Uterus (tissue), 4 donors: ENCODE measurements at places on chromosomes 13 and 19.

DNA sequence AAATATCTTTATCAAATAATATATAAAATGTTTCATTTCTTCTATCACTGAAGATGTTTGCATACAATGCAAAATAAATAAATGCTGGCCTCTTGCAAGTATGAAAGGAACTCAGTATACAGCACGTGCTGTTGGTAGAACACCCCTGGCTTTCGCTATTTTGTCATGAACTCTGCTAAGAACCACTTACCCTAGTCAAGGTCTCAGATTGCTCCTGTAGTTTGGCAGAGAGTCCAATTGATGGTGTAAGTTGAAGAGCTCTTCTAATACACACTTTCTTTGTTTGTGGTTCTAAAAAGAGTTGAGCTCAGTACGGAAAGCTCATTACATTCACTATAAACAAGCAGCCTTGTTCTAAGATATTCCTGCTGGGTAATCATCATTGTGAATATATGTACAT lies 1258.9 kb downstream of the EFNB2 start:
- no peaks in the 10 kb centered on the region for H3K4me1 ChIP-seq
- no peak for DNase-seq
- H3K27ac ChIP-seq = no peak overlapping the region
- no peak overlapping the region for H3K4me3 ChIP-seq
- H3K36me3 ChIP-seq = no peaks in the 10 kb centered on the region

GRCh38 chr13:27631156-27631555 lies 9.5 kb downstream of the POLR1D start:
- DNase-seq = no peak
- no peaks in the 10 kb centered on the region for H3K27me3 ChIP-seq
- no peaks in the 10 kb centered on the region for H3K4me1 ChIP-seq
- no peak overlapping the region for H3K27ac ChIP-seq

GRCh38 chr19:36939153-36939552 lies 23.0 kb downstream of the ZNF568 start:
- H3K4me3 ChIP-seq = no peak overlapping the region
- no peak overlapping the region for H3K27ac ChIP-seq
- no peaks in the 10 kb centered on the region for H3K4me1 ChIP-seq
- no peaks in the 10 kb centered on the region for H3K27me3 ChIP-seq
- DNase-seq = no peak

GRCh38 chr19:46475986-46476385 lies 4.6 kb upstream of the PNMA8A start:
- H3K27me3 ChIP-seq = no peaks in the 10 kb centered on the region
- H3K27ac ChIP-seq = no peak overlapping the region
- no peaks in the 10 kb centered on the region for H3K4me1 ChIP-seq
- DNase-seq = no peak

DNA sequence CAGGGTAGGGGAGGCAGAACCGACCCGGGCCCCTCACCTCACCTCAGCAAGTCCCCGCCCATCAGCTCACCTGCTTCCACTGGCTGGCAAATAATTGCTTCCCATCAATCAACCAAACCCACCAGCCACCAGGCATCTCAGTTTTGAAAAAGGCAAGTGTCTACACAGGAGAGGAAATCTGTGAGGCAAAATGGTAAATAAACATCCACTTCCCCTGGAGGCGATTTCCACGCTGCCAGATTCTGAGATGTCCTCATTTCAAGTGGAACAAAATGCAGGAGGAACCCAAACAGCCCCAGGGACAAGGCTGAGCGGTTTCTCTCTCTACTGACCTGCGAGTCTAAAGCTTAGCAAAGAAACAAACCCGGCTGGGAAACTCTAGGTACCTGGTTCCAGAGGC lies 117.5 kb downstream of the CRYL1 start:
- H3K27me3 ChIP-seq = no peaks in the 10 kb centered on the region
- H3K27ac ChIP-seq = no peak overlapping the region
- H3K36me3 ChIP-seq = no peaks in the 10 kb centered on the region
- DNase-seq = no peak
- H3K4me3 ChIP-seq = no peak overlapping the region

- H3K4me1 ChIP-seq = peaks cover 6% of the 10 kb centered on the region
- H3K4me3 ChIP-seq = no peak overlapping the region
- H3K27ac ChIP-seq = peak overlapping the region; percentile 88
Measured at GRCh38 chr13:110872768-110873638, 41.9 kb downstream of the ANKRD10 start.

GRCh38 chr13:25525884-25526283 lies 154.1 kb downstream of the ATP8A2 start:
- H3K27ac ChIP-seq = no peak overlapping the region
- H3K4me3 ChIP-seq = no peak overlapping the region
- no peak for DNase-seq
- no peaks in the 10 kb centered on the region for H3K27me3 ChIP-seq
- no peaks in the 10 kb centered on the region for H3K36me3 ChIP-seq
